H9 (cell line): ENCODE measurements at places on chromosomes 5 and 9. TPM values are rescaled to one million over a fixed set of nuclear protein-coding genes. Genes with fewer than 3 reads are reported as not detected.

DNM1 gene
- 54.3 and 58.0 TPM in 2 replicates for total RNA-seq

SNCAIP gene
- total RNA-seq: 2.6 and 3.0 TPM in 2 replicates

MYMK gene
- total RNA-seq: not detected in 2 replicates

PRSS3 gene
- not detected in 2 replicates for total RNA-seq

- DNase-seq: no peak
Measured at GRCh38 chr9:89470224-89470839, 27.6 kb downstream of the SEMA4D start.

DNA sequence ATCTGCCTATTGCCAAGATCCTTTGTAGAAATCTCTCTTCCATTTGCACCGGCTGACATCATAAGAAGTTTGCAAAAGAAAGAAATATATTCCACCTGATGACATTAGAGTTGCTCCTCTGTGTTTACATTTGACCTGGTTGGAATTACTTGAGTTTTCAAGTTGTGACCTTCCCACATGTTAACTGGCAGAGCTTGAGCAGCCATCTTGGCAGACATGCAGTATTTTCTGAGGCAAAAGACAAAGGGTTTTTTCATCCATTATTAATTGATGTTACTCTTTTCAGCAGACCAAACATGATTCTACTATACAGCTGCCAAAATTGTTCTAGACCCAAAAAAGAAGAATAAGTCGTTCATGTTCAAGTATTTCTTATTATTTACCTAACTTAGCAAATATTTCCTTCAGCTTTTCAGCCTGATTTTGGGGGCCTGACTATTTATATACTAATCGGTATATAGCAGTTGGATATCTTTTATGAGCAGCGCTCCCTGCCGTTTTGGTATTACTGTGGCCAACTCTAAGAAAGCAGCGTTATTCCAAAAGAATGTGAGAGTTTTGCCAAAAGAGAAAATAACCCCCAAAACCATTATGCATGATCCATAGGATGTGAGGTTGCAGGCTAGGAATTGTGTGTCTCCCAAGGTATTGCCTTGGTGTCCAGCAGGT is 212.9 kb downstream of the PBX3 start:
- DNase-seq: no peak

- no peak for DNase-seq
Measured at GRCh38 chr5:147633173-147633572, 123.3 kb upstream of the DPYSL3 start.

DNA sequence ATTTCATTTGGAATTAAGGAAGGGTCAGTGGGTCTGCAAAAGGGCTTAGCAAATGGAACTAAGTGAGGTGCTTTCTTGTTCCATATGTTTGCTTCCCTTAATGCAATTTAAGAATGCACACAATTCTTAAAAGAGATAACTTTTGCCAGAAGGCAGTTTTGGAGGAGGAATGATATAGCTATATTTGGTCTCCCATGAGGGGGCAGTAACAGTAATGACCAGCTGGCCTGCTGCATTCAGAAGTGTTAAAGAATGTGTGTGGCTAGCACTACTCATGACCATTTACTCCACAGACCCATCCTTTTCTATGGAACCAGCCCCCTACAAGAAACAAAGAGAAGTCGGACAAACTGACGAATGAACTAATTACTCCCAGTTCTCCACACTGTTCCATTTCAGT is 638.9 kb downstream of the RAB3C start:
- DNase-seq: no peak

DNA sequence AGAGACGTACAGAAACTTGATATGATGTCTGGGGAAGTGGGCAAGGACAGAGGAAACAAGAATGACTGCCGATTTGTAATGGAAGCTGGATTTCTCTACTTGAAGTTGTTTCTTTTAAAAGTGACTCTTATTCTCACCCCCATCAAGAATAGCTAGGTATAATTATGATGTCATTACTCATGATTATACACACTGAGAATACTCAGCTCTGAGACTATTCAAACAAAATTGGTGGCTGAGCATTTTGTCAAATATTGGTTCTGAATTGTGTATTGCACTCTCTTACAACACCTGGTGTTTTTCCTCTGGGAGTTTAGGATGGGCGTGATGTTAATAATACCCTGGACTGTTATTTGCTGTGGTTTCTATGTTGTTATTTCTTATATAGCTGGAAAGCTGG is 46.3 kb downstream of the MAST4 start:
- DNase-seq: no peak

DNA sequence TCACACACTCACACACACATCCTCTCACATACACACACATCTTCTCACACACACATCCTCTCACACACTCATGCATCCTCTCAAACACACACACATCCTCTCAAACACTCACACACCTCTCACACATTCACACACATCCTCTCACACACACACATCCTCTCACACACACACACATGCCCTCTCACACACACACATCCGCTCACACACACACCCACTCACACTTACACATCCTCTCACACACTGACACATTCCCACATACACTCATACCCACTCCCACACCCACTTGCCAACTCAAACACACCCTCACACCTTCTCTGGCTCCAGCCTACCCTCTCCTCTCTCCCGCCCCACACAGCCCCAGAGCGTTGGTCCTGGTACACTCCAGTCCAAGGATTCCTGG is 127.9 kb upstream of the SLC30A5 start:
- DNase-seq: no peak

- no peak for DNase-seq
Measured at GRCh38 chr5:174311121-174311520, 265.6 kb downstream of the NSG2 start.
